ENCODE measurements at places on chromosomes 13 and 19.

GRCh38 chr19:3784607-3785450 is 1.4 kb downstream of the MATK start:
- DNase-seq: no peak

- no peak for DNase-seq
These were observed 43.4 kb downstream of the BICRA start for GRCh38 chr19:47652285-47652684.

GRCh38 chr13:78326633-78327032 is 276.7 kb downstream of the POU4F1 start:
- DNase-seq: no peak

- DNase-seq: no peak
These were observed 52.4 kb downstream of the RBM26 start for GRCh38 chr13:79353693-79354092.

GRCh38 chr19:5961969-5962945 is 15.7 kb downstream of the RANBP3 start:
- peak; percentile 54 for DNase-seq

DNA sequence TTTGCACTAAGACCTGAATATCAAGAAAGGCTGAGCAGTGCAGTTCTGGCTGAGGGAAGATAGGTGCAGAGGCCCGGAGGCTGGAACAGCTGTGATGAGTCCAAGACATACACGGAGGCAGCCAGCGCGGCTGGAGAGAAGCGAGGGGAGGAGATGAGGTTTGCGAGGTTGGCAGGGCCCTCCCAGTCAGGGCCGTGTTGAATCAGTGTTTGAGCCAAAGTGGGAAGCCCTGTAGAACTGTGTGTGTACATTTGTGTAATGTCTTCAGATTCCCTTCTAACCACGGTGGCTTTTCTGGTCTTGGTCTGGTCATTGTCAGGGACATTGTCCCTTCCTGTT is 34.9 kb downstream of the PAK4 start:
- DNase-seq: no peak

DNA sequence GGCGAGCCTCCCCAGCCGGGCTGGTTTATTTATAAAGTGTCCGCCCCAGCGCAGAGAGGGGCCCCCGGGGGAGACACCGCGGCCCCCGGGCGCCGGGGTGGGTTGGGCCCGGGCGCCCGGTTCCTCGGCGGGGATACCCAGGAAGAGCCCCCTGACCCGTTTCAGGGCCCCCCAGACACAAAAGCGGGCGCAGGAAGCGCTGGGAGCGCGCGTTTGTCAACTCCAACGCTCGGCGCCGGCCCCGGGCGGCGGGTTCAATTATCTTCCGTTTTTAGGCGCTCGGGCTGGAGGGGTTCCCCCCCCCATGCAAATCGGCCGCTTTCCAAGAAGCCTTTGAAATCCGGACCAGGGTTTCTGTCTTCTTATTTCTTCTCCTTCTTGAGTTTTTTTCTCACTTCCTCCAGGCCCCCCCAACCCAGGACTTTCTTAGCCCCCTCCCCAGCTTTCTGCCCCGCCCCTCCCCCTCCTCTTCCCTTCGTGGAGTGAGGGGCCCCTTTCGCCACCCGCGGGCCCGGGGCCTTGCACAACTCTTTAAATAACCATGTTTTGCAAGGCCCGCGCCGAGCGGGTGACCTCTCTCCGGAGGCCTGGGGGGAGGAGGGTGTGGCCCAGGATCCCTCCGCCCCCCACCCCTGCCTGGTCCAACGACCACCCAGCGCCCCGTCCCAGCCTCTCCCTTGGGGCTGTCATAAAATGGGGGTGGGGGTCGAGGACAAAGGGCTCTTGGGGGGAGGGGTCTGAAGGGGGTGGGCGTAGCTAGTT is 935 bp downstream of the ARID3A start:
- DNase-seq: no peak
